ENCODE measurements at places on chromosomes 13 and 19.

DNA sequence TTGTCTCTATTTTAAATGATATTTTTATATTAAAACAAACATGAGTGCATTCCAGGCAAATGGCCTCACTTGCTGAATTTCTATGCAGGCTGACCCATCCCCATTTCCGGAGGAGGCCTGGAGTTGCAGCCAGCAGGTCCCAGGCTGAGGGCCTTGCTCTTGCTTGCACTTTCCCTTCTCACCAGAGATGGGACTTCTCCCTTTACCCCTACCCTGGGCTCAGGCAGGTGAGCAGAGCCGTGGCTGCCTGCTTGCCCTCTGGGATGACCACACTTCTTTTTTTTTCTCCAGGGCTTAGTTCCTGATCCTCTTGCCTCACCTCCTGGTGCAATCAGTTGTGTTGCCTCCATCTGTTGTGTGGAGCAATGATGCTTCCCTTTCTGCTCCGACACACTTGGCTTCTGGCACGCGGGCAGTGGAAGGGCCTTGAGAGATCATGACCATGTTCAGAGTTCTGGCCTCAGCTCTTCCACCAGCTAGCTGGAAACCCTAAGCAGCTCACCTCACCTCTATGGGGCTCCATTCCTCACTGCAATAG lies 11.1 kb upstream of the OLFM4 start:
- DNase-seq: no peak

DNA sequence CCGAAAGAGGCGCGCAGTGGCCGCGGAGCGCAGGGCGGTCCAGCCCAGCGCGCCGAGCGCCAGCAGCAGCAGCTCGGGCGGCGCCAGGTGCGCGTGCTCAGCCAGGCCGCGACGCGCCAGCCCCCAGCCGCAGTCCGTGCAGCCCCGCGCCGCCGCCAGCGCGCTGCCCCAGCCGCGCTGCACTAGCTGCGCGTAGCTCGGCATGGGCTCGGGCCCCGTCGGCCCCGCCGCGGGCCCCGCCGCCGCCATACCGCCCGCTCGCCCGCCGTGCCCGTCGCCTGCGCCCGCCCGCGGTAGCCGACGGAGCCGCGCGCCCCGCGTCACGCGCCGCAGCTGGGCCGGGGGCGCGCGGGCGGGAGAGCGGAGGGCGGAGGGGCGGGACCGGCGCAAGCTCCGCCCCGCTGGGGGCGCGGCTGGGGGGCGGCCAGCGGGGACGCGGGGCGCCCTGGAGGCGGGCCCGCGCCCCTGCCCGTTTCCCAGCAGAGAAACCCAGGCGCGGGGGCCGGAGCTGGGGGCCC lies at the start of gene CERS1:
Gene CERS1, minus strand, starts transcription at position 335 of the 518 bp plus-strand sequence. Its CDS starts 86 bp downstream, at position 249.
- no peak for DNase-seq

- DNase-seq: no peak
Measured at GRCh38 chr19:38193445-38193844, 30.6 kb downstream of the DPF1 start.

DNA sequence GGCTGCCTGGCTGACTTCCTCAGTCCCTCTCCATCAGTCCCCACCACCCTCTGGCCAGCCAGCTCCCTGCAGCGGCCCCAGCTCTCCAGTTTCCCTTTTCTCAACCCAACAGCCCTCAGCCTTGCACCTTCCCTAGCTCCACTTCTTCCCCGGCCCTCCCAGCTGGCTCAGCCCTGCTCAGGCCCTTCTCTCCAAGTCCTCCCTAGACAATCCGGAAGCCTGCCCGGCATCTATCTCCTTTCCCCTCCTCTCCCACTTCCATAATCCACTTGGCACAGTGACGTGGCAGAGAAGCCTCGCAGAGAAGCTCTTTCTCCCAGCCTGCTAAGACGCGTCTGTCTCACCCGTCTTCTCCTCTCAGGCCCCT lies 1.1 kb downstream of the UBXN6 start:
- DNase-seq: peak; percentile 48

DNA sequence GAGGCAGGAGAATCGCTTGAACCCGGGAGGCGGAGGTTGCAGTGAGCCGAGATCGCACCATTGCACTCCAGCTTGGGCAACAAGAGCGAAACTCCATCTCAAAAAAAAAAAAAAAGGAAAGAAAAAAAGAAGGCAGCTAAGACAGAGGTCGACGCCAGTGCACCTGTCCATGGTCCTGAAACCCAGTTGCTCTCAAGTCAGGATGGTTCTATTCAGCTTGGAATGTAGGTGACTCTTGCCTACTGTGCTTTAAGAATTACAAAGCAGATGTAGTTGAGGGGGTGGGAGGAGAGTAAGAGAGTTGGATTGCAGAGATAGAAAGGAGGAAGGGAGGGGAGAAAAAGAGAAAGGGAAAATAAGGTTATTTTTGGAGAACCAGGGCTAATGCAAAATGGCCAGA lies 18.7 kb downstream of the CACNG7 start:
- no peak for DNase-seq

DNA sequence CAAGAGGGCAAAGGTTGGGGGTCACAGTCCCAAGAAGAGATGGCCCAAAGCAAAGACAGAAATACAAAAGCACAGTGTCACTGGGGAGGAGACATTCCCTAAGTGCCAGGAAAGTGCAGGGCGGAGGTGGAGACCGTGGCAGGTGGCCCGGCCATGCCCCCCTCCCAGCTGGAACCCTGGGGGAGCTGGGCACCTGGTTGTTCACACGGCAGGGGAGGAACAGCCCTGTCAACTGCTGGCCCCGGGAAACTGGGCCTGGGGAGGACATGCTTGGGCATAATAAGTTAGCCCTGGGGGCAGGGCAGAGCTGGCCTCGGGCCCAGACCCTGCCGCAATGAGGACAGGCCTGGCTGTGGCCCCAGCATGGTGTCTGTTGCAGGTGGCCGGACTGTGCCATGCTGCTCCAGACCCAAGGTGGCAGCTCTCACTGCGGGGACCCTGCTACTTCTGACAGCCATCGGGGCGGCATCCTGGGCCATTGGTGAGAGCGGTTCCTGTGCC lies 7.4 kb downstream of the HPN start:
- no peak for DNase-seq

DNA sequence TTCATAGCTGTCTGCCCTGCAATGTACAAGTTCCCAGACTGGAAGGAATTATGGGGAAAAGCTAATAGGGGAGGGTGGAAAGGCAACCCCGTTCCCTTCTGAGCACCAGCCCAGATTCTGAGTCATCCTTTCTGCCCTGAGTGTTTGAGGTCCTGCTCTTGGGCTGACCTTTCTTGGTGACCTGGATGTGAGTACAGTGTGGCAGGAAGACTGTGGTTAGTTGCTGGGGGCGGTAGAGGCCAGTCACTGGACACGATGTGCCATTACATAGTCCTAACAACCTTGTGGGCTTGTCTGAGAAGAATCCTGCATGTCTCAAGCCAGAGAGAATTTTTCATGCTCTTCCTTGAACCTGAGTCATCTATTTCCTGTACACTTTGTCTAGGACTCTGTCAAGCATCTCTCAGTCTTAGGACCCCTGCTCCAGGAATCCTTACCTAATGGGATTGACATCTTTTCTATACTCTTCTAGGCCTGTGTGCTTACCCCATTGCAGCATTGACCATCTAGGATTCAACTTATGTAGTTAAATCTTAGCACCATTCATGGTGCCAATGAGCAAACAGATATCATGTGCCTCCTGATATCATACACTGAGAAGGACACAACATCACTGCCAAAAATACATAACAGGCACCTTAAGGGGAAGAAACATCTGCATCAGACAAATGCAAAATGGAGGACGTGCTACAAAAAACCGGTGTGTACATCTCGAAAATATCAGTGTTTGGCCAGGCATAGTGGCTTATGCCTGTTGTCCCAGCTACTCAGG lies 8.1 kb upstream of the ANGPTL4 start:
- DNase-seq: no peak

DNA sequence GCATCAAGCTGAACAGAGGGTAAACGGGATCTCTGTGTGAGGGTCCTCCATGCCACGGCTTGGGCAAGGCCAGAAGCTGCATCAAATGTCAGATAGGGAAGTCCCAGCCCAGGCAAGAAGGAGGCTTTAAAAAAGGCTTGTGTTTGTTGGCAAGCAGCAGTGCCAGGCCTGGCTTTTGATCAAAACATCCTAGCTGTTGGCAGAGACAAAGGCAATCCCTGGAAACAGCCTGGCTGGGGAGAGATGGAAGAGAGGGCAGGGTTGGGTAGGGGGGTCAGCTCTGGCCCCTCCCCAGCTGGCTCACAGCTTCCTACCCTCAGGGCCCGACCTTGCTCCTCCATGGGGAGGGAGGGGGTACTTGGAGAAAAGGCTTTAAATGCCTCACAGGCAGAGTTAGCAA lies 61.8 kb upstream of the KCTD15 start:
- DNase-seq: no peak

DNA sequence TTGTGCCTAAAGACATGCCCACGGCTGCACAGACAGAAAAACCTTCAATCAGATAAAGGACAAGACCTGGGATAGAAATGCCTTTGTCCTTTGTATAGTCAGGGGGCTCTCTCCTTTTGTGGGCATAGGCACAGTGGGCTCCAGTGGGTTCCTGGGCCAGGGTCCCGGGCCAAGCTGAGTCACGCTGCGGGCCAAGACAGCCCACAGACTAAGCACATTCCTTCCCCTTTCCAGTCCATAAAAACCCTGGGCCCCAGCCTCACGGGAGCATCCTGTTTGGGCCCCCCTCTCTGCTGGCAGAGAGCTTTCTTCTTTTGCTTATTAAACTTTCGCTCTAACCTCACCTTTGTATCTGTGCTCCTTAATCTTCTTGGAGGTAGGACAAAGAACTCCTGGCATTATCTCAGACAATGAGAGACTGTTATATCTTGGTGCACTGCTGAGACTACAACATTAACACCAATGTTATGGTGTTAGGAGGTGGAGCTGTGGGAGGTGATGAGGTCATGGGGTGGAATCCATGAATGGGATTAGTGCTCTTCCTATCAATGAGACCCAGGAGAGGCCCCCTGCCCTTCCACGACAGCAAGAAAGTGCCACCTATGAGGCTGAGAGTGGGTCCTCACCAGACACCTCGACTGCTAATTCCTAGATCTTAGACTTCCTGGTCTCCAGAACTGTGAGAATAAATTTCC lies 20.8 kb upstream of the FBXL3 start:
- no peak for DNase-seq

- no peak for DNase-seq
Measured at GRCh38 chr13:55777612-55778011, 1363.1 kb upstream of the PRR20A start.

GRCh38 chr13:57123681-57124080 lies 17.0 kb upstream of the PRR20A start:
- DNase-seq: no peak

DNA sequence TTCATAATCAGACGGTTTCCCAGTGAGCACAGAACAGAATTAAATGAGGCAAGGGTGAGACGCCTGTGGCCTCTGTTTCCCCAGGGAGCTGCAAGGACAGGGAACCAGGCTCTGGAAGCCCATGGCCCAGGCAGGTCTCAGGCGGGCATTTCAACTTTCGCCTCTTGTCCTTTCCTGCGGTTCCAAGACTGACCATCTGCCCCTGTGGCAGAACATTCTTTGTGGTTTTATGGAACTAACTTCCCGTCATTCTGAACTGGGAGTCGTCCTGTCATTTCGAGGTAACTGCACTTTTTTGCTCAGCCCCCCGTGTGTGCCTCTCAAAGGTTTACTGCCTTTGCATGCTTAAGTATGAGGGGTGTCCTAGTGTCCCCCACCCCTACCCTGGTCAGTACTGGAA lies 70.9 kb downstream of the KL start:
- no peak for DNase-seq

DNA sequence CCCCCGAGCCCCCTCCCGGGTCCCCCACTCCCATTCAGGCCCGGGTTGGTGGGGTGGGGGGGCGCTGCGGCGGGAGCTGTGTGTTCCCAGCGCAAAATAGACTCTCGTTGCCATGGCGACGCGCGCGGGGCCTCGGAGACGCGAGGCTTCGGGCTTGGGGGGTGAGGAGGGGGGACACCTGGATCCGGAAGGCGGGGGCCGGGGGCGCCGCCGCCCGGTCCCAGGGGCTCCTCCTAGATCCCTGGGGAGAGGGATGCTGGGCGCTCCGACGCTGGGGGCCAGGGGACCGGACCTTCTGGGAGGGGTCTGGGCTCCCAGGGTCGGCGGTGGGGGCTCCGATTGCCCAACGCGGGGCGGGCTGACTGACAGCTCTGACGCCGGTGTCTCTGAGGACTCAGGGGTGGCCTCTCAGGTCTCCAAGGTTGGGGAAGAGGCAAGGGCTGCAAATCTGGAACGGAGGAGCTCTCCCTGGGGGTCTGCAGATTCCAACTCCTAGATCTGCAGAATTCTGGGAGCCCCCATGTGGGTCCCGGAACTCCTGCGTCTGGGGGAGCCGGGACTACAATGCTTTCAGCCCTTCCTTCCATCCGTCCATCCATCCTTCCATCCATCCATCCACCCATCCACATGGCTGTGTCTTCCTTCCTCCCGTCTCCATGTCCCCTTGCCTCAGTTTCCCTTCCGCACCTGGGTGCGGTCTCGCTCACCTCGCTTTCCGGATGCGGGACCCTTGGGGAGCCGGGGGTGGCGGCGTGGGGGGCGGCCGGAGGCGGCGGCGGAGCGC lies 9.1 kb upstream of the SHISA7 start:
- DNase-seq: no peak

GRCh38 chr13:25847145-25847544 lies 204.7 kb downstream of the SHISA2 start:
- no peak for DNase-seq

GRCh38 chr13:66222127-66222526 lies 1008.0 kb downstream of the PCDH9 start:
- no peak for DNase-seq

GRCh38 chr13:114105521-114106225 lies 26.8 kb downstream of the RASA3 start:
- no peak for DNase-seq

DNA sequence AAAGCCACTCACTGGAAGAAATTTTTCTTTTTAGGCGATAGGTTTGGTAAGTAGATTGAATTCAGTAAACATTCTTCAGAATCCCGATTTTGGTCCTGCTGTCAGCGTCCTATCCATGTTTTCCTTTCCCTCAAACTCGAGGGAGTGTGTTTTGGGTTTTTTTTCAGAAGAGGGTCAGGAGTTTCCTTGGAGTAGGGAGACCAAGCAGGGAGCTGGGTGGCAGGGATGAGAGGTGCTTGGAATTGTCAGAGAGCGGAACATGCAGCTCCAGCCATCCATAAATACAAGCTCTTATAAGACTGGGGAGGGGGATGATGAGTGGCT lies 1.6 kb upstream of the PCDH8 start:
- no peak for DNase-seq

- DNase-seq: no peak
Measured at GRCh38 chr19:18464646-18465045, 26.7 kb upstream of the ISYNA1 start.

DNA sequence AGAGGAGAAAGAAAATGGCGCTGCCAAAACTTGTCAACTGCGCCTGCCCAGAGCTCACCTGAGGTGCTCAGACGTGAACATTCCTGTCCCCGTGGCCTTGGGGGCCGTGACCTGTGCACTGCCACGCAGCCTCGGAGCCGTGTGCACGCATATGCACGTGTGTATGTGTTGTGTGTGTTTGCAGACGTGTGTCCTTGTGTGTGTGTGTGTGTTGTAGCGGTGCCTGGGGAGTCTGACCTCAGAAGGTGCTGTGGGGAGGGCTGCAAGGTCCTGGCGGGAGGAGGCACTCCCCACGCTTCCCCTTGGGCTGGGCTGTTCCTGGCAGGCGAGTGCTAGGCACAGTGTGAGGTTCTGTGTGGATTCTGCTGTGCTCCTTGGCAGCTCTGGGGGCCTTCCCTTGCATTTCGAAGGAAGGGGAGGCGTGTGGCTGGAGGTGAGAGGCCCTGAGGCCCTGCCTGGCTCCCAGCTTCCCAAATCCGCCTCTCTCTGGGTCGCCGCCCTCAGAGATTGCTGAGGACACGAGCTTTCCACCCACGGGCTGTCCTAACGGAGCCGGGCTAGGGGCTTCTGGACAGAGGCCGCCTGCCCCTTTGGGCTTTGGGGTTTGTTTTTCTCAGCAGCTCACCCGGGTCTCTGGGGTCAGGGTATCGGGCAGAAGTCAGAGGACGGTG lies 4.5 kb downstream of the BSG start:
- DNase-seq: no peak

GRCh38 chr13:67223024-67223423 lies 7.1 kb downstream of the PCDH9 start:
- peak; percentile 21 for DNase-seq

All from fibroblast of skin of left quadriceps (primary cell).